ENCODE measurements at places on chromosomes 11 and 22.

GRCh38 chr11:75968021-75968625, 153.1 kb downstream of the UVRAG start:
- DNase-seq = no peak

- no peak for DNase-seq
These were observed 6.2 kb downstream of the ANO1 start for GRCh38 chr11:70084046-70084984.

- DNase-seq = no peak
These were observed 72.7 kb downstream of the KCNQ1 start for GRCh38 chr11:2517386-2518064.

DNA sequence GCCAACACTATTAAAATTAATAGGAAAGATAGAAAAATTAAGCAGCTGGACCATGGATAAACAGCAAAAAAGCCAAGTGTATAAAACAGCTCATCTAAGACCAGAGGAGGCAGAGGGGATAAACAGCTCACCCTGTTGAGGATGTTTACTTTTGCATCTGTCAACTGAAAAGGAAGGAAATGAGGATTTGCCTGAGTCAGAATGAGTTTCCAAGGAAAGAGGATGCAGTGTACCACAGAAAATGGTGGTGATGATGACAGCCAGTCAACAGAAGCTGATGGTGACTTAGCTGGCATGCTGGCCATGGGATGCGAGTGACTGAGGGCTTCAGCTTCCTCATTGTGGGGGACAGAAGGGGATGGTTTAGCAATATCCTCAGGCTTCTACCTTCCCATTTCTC, 183.5 kb downstream of the KIRREL3 start:
- no peak for DNase-seq
